Stimulated activated CD4-positive, alpha-beta T cell treated with anti-CD3 and anti-CD28 coated beads, TNF-alpha, amount 100 ng/mL, for 48 hours (primary cell): ENCODE measurements at places on chromosomes 4 and X.
A peak's percentile ranks its signal among the peaks of the same experiment; 100 is the strongest.

DNA sequence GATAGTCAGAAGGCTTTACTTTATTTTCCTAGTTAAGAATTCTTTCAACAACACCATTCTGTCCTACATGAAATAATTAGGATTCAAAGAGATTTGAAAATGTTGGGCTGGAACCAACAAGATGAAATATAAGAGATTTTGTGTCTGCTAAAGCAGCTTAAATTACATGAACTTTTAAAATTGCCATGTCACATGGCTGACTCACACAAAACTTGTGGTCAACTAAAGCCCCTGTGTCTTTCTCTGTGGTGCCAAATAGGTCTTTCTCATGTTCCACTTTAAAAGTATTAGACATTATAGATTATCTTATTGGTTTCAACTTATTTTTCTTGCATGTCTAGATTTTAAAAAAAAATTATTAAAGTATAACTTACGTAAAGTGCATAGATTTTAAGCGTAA is 60.8 kb upstream of the FHL1 start:
- no peak for DNase-seq

GRCh38 chrX:140918398-140919038 is 83.9 kb upstream of the SPANXB1 start:
- DNase-seq = peak; percentile 7

- no peak for DNase-seq
Measured at GRCh38 chrX:31889088-31889487, 817.2 kb upstream of the FTHL17 start.

- DNase-seq = no peak
Measured at GRCh38 chr4:69642961-69643360, 3.5 kb upstream of the UGT2A2 start.
